ENCODE measurements at places on chromosomes 3 and 15. TPM values are rescaled to one million over a fixed set of nuclear protein-coding genes. Genes with fewer than 3 reads are reported as not detected.

DNA sequence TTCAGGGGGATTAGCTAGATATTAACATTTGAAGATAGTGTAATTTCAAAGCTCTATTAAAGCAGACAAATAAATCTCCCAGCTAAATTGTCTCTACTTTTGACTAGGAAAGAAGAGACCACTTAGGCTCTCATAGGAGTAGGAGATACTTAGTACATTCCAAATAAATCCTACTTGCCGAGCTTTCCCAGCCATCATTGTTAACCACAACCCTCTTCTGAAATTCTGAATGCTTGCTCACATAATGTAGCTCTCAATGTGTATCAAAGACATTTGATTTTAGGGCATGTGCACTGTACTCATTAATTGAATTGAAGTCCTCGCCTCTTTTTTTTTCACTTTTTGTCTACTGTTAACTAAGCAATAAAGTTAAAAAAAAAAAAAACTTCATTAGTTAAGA lies 598.2 kb upstream of the ADAMTS9 start:
- no peak for DNase-seq

- peak; percentile 31 for DNase-seq
Observed at GRCh38 chr15:35740761-35741160, 194.8 kb upstream of the DPH6 start.

GRCh38 chr3:33433843-33434242 lies 6.4 kb downstream of the UBP1 start:
- no peak for DNase-seq

DNA sequence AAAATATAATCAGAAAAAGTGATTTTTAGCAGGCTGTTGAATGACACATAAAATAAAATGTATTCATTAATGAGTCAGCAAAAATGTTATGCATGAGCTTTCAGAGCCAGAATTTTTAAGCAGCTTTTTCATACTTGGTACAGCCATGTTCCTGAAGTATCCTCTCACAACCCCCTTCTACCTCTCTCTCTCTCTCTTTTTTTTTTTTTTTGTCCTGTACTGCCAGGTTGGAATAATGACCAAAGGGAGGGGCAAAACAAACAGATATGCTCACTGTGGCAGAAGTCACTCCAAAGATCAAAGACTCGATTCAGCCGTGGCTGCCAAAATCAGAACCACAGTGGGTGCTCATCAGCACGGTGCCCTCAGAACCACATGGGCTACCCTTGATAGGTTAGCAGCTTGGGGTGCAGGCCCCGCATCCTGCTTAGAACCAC lies 383.0 kb downstream of the ZBTB20 start:
- no peak for DNase-seq

DNA sequence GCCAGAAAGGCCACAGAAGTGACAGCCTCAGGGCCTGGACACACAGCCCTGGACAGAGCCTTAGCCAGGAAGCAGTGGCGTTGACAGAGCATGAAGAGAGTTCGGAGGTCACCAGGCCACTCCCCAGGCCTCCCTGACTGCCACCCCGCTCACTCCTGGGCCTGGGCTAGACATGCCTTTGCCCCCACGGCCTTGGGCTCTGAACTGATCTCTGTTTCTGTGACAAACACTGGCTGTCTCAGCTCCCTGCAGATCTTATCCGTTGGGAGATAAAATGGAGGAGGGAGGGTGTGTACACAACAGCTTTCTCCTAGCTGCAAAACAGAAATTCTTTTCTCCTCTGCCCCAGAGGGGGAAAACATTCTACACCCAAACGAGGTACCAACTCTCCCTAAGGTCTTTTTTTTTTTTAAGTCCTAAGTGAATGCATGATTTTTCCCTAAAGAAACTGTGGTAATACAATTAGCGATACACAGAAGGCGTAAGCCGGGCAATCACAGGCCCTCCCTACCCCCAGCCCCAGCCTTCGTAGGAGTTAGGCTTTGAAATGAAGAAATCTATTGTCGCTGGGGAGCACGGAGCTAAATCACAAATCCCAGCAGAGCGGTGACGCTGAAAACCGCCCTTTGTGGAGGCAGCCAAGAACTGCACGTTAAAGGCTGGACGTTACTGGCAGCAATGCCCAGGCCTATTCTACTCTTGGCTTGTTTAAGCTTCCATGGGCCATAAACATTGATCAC lies 45.0 kb downstream of the SRGAP3 start:
- DNase-seq, result no peak

- DNase-seq, result no peak
Observed at GRCh38 chr3:155426524-155427230, 133.2 kb upstream of the STRIT1 start.

Gene CD80
- polyA plus RNA-seq, result not detected

Gene ALDH1A2
- polyA plus RNA-seq, result 9.3 TPM

Gene TGM5
- 0.16 TPM for polyA plus RNA-seq

Gene IQCF5
- not detected for polyA plus RNA-seq

Gene CCDC54
- polyA plus RNA-seq, result 2.8 TPM

Gene SERINC4
- polyA plus RNA-seq, result 0.42 TPM

Gene DPPA4
- polyA plus RNA-seq, result 1.1 TPM

Gene KBTBD13
- 2.0 TPM for polyA plus RNA-seq

Gene IL12A
- 0.58 TPM for polyA plus RNA-seq

Gene AGTR1
- 26.2 TPM for polyA plus RNA-seq

Gene LRTM1
- 114 TPM for polyA plus RNA-seq

All from forelimb muscle (tissue), 1 donor.